AG04449 (cell line): ENCODE measurements at places on chromosomes 13 and 19.

DNA sequence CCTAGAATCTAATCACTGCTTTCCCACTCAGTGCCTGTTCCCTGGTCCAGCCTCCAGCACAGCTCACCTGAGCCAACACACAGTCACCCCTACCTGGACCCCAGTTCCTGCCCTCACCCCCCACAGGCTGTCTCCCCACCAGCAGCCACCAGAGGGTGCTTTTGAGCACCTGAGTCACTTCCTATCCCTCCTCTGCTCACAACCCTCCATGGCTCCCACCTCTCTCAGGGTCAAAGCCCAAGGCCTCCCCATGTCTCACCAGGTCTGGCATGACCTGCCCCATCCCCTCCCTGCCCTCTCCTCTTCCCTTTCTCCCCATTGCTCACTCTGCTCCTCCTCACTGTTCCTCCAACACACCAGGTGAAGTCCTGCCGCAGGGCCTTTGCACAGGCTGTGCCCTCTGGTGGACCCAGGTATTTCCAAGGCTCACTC, 7.1 kb upstream of the DPP9 start:
- no peak for DNase-seq

DNA sequence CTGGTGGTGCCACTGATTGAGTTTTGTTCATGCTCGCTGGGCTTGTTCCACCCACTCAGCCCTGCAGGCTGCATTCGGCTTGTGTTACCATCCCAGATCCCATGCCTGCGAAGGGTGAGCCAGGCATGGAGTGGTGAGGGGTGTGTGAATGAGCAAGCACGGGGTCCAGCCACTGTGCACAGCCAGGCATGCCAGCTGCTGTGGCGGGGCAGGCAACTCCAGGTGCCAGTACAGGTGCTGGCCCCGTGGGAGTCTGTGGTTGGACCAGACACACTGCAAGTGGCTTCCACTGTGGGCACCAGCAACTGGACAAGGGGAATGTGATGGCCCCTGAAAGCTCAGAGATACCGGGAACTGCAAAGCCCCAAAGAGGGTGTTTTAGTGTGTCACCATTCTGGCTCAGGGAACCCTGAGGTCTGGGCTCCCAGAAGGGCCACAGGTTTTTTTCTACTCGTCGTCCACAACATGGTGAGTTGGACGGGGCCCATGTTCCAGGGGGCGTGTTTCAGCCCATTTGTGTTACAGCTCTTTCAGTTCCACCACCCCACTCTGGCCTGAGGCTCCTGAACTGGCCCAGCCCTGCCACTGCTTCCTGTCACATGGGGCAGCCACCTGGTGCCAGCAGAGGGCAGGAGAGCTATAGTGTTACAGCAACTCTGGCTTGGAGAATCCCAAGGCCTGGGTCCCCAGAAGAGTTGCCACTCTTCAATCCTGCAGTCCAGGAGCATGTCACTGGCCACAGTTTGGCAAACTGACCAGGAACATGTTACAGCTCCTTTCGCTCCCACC, 217.0 kb upstream of the OBI1 start:
- no peak for DNase-seq

DNA sequence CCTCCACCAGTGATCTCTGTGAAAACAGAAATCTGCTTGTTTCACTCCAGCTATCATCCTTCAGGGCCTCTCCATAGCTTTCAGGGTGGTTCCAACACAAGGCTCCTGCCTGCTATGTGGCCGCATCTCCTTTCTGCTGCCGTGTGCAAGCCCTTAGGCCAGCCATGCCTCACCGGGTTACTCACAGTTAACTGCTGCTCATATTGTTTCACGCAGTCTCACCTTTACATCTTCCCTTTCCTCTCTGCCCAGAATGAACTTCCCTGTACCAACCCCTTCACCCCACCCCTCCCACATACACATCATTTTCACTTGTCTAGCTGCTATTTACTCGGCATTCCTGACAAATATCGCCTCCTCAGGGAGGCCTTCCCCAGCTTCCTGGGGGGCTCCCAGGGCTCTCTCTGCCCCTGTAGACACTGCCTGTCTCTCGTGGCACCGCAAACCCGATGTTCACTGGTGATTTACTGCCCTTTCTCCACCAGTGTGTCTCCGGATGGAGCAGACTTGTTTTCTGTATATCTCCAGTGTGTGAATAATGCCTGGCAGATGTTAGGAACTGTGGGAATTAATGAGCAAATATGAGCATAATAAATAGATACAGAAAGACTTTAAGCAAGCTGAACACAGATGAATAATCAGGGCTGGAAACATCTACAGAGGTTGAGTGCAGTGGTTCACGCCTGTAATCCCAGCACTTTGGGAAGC, 39.3 kb upstream of the GPR183 start:
- DNase-seq: no peak

GRCh38 chr13:19860884-19861655, 2.4 kb downstream of the ZMYM5 start:
- no peak for DNase-seq

- DNase-seq: no peak
Measured at GRCh38 chr13:84931264-84931663, 868.0 kb downstream of the SLITRK6 start.

DNA sequence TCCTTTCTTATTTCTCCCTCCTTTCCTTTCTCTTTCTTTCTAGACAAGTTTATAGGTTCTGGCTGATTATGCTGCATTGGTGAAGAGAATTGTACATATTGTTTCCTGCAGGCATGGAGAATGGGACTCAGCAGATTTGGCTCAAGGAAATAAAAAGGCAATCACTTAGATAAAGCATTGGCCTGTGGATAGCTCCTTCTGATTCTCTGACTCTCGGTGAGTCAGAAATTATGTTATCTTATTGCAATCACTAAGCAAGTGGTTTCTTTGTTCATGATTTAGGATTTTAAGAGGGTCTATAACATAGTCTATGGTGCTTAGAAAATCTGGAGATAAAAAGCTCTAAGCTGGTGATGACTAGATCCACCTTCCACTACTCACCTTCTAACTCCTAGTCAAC, 54.0 kb upstream of the POSTN start:
- DNase-seq: no peak

- DNase-seq: no peak
Measured at GRCh38 chr13:65679240-65679639, 1550.9 kb downstream of the PCDH9 start.

GRCh38 chr19:13997631-13997962, 8.5 kb downstream of the RFX1 start:
- DNase-seq: no peak

DNA sequence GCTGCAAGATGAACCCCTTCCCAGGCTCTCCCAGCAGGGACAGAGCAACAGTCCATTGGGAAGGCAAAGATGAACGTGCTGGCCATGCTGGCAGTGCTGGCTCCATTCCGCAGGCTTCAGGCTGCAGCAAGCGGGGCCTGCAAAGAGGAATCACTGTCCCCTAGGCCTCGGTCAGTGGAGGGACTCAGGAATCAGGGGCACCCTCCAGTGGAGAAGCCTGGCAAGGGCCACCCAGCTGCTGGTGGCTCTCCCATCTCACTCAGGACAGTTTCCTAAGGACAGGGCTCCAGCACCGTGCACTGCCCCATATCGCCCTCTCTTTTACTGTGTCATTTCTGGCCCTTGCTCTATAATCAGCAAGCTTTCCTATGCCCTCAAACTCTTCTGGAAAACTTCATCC, 498.6 kb downstream of the EFNB2 start:
- no peak for DNase-seq

DNA sequence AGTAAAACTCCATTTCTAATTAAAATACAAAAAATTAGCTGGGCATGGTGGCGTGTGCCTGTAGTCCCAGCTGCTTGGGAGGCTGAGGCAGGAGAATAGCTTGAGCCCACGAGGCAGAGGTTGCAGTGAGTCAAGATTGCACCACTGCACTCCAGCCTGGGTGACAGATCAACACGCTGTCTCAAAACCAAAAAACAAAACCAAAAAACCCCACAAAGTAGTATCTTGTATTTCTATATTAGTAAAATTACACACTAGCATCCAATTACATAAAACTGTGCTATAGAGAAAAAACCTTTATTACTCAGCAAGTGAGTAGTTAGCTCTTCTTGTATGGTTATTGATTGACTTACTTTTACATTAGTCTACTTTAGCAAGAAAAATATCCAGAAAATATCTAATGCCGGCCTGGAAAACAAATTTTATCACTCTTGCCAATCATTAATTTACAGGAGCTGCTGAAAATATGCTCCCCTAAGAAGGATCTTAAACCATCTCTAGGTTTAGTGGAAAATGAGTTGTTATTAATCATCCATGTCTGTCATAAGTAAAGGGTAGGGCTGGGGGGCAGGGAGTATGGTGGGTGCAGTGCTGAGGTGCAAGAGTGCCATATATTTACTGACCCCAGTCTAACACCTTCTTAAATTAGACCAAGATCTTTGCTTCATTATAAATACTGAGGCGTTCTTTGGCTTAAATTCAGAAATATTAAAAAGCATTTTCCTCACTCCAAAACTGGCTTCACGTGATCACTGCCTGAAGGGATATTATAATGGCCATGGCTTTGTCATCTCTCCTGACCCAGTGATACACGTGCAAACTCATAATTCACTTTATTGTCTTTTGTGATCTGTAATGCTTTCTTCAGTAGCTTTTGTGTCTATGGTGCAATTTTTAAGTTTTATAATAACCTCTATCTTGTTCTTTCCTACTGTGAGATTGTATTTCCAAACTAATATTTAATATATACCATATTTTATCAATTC, 44.1 kb downstream of the UBL3 start:
- no peak for DNase-seq

GRCh38 chr19:44871809-44872208, 19.2 kb upstream of the TOMM40 start:
- no peak for DNase-seq

DNA sequence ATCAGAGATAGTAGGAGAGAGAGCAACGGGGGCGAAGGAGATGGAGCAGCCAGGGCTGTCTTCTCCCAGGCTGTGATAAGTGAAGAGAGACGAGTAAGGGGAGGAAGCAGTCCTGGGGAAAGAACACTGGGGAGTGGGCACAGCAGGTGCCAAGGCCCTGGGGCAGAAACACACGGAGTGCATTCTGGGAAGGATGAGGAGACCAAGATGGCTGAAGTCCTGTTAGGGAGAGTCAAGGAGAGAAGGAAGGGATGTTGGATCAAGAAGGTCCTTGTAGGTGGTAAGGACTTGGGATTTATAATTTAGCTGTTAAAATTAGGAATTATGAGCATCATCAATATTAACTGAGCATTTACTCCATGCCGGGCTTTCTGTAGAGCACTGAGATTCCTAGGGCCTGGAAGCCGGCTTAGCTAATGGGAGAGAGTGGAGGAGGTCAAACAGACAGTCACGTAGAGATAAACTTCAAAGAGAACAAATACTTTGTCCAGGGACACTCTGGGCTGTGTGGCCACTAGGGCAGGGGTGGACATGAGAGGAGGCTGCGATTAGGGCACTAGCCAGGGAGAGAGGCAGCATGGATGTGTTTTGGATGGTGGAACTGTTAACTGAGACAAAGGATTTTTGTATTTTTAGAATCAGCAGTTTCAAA, 134.2 kb upstream of the PEG3 start:
- DNase-seq: no peak
